Fibroblast of the aortic adventitia (primary cell): ENCODE measurements at places on chromosomes 5 and 9.

- peak; percentile 37 for DNase-seq
These were observed 51.8 kb upstream of the GALNT10 start for GRCh38 chr5:154138701-154139100.

DNA sequence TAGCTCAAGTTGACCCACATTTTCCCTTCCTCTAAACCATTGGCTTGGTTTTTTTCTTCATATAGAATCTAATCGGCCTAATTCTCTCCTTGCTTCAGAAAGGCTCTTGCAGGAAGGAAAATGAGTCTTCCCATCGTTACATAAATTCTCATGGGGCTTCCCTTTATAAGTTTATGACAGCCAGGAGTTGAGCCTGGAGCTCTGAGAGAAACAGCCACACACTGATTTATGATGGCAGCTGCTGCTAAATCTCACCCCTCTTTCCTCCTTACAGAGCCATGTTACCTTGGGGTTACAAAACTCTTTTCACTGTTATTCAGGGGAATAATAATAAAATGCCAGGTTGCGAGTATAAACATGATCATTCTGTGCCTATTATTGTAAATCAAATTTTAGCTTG lies 5.2 kb upstream of the RNF14 start:
- DNase-seq = no peak

DNA sequence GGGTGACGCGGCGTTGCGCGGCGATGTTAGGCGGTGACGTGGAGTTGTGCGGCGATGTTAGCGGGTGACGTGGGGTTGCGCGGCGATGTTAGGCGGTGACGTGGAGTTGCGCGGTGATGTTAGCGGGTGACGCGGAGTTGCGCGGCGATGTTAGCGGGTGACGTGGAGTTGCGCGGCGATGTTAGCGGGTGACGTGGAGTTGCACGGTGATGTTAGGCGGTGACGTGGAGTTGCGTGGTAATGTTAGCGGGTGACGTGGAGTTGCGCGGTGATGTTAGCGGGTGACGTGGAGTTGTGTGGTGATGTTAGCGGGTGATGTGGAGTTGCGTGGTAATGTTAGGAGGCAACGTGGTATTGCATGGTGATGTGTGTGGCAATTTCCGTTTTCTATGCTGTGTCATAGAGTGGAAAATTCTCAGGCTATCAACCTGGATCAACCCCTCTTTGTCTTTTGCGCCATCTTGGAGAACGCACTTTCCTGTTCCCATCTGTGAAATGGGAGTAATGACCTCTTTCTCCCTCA lies 76.0 kb downstream of the ANKRD33B start:
- DNase-seq = no peak

- peak; percentile 90 for DNase-seq
These were observed 182.8 kb upstream of the TARS1 start for GRCh38 chr5:33257807-33258429.

DNA sequence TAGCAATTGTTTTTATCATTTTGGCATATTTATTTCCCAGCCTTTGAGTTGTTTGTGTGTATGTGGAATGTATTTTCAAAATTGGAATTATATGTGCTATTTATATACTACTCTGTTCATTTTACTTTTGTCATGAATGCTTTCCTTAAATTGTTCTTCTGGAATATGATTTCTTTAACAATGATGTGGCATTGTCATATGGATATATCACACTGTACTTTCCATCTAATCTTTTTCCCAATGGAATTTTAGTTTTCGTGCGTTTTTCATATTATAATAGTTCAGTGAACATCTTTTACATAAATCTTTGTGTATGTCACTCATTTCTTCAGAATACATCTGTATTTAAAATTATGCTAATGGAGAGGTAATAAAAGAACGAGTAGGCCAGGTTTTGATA lies 980.1 kb upstream of the WWC1 start:
- DNase-seq = no peak

- DNase-seq = no peak
These were observed 100.0 kb upstream of the CXCL14 start for GRCh38 chr5:135678640-135679268.

DNA sequence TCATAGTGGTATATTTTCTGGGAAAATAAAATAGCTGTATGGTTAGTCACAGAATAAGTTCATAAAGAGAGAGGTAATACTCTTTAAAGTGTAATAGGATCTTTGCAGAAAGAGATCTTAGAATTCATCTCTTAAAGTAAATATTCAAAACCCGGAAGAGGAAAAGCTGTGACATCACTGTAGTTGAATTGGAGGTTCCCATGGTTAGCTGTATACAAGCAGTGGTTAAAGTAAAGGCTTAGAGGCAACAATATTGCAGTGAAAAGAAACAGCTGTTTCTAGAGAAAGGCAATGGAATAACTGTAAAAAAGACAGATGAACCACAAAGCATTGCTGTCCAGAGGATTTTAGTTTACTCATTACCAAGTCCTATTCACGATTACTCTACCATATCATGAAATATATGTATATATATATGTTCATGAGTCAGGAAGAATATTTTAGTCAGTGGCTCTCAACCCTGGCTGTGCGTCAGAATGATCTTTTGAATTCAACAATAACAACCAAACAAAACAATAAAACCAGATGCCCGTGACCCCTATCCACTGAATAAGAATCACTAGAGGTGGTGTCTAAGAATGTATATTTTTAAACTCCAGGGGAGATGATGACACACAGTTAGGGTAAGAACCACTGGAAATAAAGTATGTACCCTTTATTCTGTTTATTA lies 4.7 kb downstream of the ERCC6L2 start:
- DNase-seq = peak; percentile 51

DNA sequence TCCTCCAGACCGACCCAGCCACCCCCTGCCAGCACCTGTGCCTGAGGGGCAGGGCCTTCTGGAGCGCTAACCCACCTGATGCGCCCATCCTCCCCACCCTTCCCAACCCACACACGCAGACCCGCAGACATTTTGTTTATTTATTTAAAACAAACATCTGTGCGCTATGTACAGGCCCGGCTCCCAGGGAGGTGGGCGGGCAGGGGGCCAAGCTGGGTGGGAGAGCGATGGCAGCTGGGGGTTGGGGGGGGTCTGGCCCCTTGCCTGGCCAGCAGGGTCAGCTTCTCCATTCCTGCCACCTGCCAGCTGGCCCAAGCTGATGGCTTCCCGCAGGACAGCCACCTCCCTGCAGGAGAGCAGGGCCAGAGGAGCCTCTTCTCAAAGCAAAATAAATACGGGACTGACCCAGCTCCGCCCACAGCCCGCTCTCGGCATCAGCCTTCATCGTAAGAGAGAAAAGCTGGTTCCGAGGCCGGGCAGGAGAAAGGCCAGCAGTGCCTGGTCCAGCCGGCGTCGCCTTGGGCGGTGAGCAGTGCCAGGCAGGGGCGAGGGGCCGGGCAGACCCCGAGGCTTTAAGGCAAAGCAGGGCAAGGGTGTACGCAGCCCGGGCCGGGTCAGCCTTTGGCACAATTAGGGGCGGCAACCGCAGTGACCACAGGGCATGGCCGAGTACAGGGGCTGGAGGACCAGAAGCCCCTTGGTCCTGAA lies 10.9 kb upstream of the CLIC3 start:
- DNase-seq = no peak

GRCh38 chr9:135030566-135031226 lies 56.8 kb upstream of the OLFM1 start:
- no peak for DNase-seq

DNA sequence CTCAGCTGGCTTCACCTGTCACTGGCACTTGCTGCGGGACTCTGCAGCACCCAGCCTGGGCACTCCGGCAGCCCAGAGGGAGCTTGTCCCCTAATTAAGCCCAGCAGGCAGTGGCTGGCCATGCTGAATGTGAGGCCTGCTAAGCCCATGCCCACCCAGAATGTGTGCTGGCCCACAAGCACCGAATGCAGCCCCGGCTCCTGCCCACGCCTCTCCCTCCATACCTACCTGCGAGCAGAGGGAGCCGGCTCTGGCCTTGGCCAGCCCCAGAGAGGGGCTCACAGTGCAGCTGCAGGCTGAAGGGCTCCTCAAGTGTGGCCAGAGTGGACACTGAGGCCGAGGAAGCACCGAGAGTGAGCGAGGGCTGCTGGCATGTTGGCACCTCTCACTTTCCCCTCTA lies 32.4 kb upstream of the SUB1 start:
- DNase-seq = no peak

- peak; percentile 33 for DNase-seq
These were observed 356.2 kb upstream of the NUDT12 start for GRCh38 chr5:103918668-103919367.

- DNase-seq = peak; percentile 90
These were observed 12.7 kb downstream of the DUSP1 start for GRCh38 chr5:172758077-172758833.

DNA sequence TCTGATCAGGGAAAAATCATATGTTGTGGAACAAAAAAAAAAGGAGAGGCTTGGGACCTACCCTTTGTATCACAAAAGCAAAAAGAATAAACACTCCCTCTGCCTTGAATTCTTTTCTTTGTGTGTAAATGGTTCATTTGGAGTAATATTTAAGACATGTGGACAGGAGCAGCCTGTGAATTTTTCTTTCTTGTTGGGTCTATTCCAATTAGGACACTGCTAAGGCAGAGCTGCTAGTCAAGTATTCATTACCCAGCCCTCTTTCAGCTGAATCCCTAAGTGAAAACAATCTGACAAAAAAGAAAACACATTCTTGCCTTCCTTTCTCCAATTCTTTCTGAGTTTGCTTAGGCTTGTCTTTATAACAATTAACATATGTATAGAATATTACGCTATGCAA lies 330.0 kb downstream of the EBF1 start:
- DNase-seq = peak; percentile 60

- DNase-seq = no peak
These were observed 74.6 kb downstream of the RETREG1 start for GRCh38 chr5:16542236-16542635.

- DNase-seq = no peak
These were observed 31.4 kb downstream of the RXRA start for GRCh38 chr9:134357631-134358025.

DNA sequence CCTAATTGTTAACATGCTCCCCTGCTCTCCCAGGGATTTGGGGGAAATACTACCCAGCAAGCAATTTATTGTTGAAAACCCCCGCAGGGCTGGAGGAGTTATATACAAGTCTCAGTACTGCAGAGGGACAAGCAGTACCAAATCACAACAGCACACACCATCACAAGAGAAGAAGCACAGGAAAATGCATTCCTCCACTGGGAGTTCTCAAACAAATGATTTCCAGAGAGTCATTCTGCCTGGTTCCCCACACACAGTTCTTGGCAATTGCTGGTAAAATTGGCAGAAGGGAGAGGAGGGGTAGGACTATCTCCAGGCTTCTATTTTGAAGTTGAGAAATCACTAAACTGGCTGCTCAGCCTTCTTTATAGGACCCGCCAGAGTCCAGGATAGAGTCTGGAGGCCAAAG lies 16.8 kb downstream of the SIL1 start:
- peak; percentile 80 for DNase-seq

- no peak for DNase-seq
These were observed 145.3 kb downstream of the TTLL11 start for GRCh38 chr9:121947775-121948174.

GRCh38 chr5:117776977-117777376 lies 1202.4 kb upstream of the SEMA6A start:
- no peak for DNase-seq

DNA sequence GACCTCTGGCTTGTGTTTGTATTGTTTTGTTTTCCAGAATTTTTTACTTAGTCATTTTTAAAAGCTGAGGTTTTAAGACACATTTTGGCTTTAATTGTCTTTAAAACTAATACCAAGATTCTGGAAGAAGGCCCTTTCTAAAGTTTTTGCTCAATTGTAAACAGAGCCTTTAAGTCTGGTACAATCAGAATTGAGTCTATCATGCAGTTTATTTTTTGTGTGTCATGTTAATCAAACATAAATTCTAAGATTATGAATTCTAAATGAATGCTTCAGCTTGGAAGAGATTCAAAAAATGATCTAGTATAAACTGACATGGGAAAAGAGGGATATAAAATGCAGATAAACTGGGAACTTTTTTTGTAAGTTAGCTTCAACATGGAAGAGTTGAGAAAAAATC lies 882.7 kb downstream of the TLE1 start:
- DNase-seq = no peak

- no peak for DNase-seq
These were observed 47.5 kb upstream of the KIAA1958 start for GRCh38 chr9:112439171-112439570.

- DNase-seq = peak; percentile 70
These were observed 36.4 kb downstream of the C6 start for GRCh38 chr5:41176952-41177351.
